ENCODE measurements at places on chromosomes 3 and 15.

DNA sequence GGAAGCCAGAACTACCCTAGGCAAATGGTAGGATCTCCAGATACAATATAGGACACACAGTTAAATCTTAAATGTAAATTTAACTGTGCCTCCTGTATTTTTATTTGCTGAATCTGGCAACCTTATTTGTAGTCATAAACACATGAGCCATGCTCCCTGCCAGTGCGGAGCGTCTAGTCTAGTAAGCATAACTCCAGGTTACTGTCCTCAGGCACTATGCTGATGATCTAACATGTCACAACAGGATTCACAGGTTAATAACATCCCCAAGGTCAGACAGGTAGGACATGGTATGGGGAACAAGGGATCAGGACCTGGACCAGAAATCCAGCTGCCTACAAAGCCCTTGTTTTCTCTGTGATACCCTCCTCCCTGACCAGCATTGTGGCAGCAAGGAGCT, 305.1 kb downstream of the CACNA2D3 start:
- no peak for DNase-seq

- no peak for DNase-seq
These were observed 180.9 kb upstream of the UBE3A start for GRCh38 chr15:25619761-25620160.

GRCh38 chr3:56792193-56792592, 9.6 kb downstream of the ARHGEF3 start:
- DNase-seq, result no peak

- DNase-seq, result no peak
These were observed 68.0 kb downstream of the CDC25A start for GRCh38 chr3:48120223-48120622.

DNA sequence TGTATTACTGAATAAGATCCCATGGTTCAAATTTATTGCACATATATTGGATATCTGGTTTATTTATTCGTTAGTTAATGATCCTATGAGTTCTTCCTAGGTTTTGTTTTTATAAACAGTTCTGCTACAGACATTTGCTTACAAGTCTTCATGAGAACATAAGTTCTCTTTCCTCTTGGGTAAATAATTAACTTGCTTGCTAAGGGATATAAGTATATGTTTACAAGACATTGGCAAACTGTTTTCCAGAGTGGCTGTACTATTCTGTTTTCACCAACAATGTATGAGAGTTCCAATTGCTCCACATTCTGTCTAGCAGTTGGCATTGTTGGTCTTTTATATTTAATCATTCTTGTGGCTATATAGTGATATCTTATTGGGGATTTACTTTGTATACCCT, 341.8 kb upstream of the GBE1 start:
- DNase-seq, result no peak

- DNase-seq, result no peak
These were observed 654.6 kb downstream of the MECOM start for GRCh38 chr3:169008776-169009358.

- no peak for DNase-seq
These were observed 235.2 kb downstream of the SUCLG2 start for GRCh38 chr3:67419218-67419529.

- DNase-seq, result no peak
These were observed 6.4 kb downstream of the PDE8A start for GRCh38 chr15:84987949-84988624.

DNA sequence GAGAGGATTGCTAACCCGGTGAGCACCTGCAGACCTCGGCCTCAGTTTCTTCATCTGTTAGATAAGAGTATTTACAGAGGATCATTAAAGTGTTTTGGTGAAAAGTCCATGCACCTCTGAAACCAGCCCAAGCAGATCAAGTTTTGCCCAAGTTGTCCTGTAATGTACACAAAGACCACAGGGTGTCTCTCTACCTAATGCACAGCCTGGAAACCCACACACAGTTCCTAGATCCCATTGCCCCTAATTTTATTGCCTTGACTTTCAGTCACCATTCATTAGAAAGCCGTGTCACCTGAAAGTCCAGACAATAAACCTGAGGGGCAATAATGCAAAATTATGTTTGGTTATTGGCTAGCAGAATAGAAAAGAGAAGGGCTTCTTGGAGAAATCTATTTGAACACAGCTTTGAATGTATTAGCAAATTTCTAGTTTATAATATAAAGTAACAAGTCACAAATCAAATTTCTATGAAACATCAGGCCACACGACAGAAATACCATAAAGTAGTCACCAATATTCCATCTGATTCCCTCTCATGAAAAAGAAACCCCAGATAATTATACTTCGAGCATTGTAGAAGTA, 161.3 kb upstream of the SLC2A2 start:
- DNase-seq, result peak; percentile 61

- DNase-seq, result no peak
These were observed 584.8 kb downstream of the DIPK2A start for GRCh38 chr3:144556392-144556791.

GRCh38 chr3:155426524-155427230, 133.2 kb upstream of the STRIT1 start:
- DNase-seq, result no peak

DNA sequence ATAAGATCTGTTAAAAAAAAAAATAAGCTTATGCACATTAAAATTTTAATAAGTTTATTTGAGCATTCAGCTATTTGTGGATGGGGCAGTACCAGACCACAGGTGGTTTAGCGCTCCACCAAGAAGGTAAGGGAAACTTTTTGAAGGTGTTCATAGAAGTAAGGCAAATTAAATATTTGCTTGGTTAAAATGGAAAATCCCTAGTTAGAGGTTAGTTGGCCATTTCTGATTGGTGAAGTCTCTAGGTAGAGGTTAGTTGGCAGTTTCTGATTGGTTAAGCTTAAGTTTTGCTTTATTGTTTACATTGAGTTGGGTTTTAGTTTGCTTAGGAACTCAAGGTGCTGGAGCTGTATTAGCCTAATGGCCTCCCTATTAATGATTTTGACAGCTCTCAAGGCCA, 30.7 kb downstream of the SCN11A start:
- no peak for DNase-seq

DNA sequence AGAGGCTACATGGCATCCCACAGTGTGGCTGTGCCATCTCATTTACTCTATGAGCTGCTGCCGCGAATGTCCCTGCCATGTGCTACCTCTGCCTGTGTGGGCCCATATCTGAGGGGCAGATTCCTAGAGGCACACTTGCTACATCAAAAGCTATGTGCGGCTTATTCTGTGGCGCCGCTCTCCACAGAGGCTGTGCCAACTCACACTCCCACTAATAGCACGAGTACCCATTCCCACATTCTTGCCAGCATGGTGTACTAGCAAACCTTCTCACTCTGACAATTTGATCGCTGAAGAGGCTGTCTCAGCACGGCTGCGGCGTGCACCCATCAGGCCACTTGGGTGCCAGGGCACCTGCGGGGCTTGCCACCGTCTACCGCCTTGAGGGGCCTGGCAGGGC, 31.2 kb upstream of the MUSTN1 start:
- DNase-seq, result no peak

DNA sequence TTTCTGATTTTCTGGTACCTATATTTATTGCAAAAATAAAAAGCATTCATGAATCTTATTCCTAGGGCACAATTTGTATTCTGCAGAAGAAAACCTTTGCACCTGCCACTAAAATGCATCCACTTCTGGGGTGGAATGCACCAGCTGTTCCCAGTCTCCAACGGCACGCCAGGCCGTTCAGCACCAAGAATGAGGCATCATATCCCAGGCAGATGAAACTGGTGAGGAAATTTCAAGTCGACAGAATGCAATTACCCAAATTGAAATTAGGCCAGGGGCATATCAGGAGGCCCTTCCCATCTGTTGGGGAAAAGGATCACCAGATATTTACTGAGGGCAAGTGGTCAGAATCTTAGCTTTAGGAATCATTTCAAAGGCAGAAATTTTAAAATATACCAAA, 13.6 kb upstream of the RBMS3 start:
- no peak for DNase-seq

GRCh38 chr15:73997986-73998385, 3.5 kb downstream of the PML start:
- DNase-seq, result no peak

DNA sequence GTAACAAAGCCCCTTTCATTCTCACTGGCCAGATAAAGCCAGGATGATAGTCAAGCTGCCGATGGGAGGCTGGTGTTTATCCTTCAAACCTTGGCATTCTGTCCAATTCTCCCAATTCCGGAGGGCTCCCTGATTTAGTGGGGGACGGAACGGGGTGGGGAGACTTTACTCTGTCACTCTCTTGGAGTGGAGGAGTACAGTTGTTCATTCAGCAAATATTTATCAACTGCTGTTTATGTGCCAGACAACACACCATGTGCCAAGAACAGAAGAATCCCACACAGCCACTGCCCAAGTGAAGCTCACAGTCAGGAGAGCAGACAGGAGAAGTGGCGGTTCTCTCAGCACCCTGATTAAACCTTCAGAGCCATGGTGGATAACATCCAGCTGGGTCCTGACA, 63.3 kb downstream of the WNT5A start:
- no peak for DNase-seq

GRCh38 chr3:170852324-170852723, 17.7 kb downstream of the RPL22L1 start:
- DNase-seq, result no peak

DNA sequence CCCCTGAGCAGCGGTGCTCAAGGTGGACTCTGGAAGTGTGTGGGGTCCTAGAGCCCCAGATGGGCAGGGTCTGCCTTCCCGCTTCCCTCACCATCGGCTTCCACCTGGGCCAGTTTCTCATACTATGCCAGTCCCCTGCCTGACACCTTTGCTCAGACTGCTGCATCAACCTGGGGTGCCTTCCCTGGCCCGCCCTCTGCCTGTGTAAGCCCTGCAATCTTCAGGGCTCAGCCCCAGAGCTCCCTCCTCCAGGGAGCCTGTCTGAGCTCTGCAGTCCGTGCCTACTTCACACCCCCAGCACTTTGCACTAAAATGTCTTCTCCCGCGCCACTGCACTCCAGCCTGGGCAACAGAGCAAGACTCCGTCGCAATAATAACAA, 13.1 kb downstream of the CSK start:
- DNase-seq, result no peak

- no peak for DNase-seq
These were observed 319.6 kb downstream of the AGBL1 start for GRCh38 chr15:86399041-86399954.

DNA sequence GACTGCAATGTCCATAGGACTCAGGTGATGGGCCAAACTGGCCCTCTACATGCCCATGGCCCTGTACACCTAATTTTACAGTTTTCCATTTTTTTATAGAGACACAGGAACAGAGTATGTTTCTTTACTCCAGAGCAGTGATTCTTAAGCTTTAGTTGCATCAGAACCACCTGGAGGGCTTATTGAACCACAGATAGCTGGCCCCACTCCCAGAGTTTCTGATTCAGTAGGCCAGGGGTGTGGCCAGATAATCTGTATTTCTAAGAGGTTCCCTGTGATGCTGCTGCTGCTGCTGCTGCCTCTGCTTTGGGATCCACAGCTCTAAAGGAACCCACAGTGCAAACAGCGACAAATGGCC, 5.1 kb downstream of the RBP1 start:
- DNase-seq, result no peak

GRCh38 chr3:196235452-196236122, 19.3 kb downstream of the SLC51A start:
- DNase-seq, result no peak

DNA sequence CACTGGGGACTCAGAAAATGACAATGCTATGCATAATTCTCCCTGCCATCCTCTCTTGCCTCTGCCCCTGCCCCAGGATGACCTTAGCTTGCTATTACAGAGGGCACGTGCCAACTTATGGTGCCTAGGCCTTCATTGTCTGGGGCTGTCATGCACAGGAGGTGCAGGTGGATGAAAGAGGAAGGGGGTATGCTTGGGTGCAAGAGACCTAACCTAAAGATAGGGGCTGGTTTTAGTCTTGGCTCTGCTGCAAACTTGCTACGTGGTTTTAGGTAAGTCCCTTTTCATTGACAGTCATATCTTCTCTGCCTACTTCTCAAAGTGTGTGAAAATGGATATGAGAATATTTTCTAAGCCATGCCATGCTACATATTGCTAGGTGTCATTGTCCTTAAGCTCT, 161.3 kb downstream of the EPHB1 start:
- peak; percentile 8 for DNase-seq

Data from OCI-LY7 (cell line).